ENCODE measurements at places on chromosomes 2 and 18.

DNA sequence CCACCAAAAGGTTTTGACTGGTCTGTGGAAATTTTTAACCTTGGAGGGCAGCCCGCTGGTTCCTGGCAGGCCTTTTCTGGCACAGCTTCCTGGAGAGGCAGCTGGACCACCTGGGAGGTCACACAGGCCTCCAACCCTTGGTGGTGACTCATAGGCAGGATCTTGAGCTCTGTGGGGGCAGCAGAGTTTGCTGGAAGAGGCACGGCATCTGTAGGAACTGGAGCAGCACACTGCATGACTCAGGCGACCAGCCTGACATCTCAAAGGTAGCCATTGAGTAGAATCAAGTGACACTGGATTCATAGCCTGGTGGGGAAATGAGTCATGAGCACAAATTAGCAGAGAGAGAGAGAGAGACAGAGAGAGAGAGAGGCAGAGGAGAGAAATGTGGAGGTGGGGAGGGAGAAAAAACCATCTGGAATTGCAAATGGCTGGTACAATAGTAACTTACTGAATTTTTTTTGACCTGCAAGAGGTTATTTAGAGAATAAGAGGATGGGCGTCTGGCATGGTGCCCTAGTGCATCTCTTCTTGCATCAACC, 57.4 kb downstream of the TRPM8 start:
- DNase-seq, result no peak

DNA sequence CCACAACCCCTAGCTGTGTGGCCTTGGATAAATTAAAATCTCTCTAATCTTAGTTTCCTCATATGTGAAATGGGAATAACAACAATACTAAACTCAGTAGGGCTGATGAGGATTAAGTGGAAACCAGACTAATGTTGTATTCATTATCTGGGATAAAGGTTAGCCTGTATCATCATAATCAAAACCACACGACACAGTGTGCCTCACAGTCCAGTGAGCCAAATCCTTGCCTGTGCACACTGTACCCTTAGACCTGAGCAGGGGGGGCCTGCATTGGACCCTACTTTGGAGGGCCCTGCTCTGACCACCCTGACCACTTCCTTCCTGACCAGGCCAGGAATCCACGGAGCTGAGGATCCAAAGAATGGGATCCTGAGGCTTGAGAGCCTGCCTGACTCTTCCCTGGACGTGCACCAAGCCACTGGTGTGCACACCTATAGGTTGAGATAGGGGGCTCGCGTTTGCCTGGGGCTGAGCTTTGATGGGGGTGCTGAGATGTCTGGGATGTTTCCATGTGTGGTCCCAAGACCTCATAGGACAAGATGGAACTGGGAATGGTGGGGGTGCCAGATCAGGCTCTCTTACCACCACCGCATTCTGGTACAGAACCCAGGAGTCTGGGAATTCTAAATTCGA, 69.7 kb downstream of the TGOLN2 start:
- DNase-seq, result no peak

- DNase-seq, result no peak
Measured at GRCh38 chr2:2269426-2269825, 61.6 kb downstream of the MYT1L start.

DNA sequence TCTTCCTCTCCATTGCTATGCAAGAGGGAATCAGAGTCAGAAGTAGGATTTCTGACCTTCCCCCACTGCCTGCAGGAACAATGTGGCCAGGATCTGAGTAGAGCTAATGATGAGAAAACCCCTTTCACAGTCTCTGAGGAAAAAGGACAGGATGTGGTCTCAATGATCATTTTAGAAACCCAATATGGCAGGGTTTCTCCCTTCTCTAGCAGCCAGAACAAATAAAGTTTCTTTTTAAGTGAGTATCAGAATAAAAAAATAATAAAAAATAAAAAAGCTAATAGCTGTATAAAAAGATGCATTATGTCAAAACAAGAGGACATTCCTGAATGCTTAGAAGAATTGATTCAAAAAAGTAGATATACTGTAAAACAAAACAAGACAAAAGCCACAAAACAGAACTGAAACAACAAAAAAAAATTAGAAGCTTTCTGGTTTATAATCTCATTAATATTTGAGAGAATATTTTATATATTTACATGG, 1124.9 kb upstream of the ZEB2 start:
- no peak for DNase-seq

- DNase-seq, result no peak
Measured at GRCh38 chr2:125512313-125512712, 1143.6 kb upstream of the GYPC start.

DNA sequence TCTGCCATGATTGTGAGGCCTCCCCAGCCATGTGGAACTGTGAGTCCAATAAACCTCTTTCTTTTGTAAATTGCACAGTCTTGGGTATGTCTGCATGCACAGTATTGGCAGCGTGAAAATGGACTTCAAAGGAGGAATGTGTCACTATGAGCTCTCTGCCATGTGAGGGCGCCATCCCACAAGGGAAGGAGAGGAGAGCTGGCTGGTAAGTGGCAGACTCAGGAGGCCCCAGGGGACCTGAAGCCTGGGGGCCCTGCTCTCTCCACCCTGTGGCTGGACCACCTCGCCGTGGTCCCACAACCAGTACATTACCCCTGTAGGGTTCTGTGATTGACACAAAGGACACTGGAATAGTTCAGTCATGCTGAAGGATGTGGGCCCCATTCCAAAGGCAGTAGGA, 122.1 kb downstream of the RPIA start:
- DNase-seq, result no peak

GRCh38 chr2:151395509-151396374, 14.0 kb upstream of the RIF1 start:
- no peak for DNase-seq

GRCh38 chr2:197615016-197615652, 60.3 kb downstream of the RFTN2 start:
- DNase-seq, result no peak

DNA sequence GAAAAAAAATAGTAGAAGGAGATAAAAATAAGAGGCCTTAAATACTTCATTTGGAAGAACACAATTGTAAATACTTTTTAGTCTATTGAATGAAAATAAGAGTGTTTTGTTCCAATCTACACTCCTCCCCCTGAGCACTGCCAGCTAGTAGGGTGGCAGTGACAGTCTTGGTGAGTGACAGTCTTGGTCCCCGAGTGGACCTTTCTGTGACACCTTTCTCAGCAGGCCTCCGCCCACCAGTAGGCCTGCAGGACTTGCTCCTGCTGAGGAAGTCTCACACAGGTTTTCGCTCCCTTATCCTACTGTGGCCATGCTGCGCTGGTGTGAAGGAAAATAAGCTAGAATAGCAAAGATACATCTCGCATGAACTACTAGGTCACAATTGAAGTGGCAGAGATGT, 666.8 kb downstream of the NR4A2 start:
- DNase-seq, result no peak

DNA sequence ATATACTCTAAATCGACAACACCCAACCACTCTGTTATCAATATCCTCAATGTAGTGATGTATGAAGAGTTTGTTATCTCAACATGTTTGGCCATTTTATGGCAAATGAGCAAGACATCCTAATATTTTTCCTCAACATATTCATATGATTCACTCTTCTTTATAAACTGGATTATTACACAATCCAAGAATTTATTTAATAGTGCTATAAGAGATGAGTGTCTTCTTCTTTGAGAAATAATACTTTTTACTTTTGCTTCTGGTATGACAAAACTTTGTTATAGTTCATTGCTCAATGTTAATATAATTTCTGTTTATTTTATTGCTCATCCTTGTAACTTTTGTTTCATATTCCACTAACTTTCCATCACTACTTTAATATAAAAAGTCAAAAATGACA, 44.3 kb downstream of the SCN9A start:
- DNase-seq, result no peak

DNA sequence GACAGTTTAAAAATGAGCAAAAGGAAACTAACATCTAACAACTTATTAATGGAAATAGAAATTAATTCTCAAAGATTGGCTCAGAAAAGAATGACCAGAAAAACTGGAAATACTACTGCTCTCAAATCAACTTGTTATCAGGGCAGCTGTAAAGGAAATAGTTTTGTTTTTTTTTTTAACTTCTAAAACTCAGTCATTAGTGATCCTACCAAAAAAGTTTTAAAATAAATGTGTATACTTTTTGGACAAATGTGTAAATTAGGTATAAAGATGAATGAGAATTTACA, 52.1 kb upstream of the PEX13 start:
- no peak for DNase-seq

- DNase-seq, result no peak
Measured at GRCh38 chr2:208781166-208781565, 374.6 kb downstream of the PTH2R start.

GRCh38 chr18:74381621-74382295, 66.1 kb downstream of the C18orf63 start:
- no peak for DNase-seq

GRCh38 chr2:49812730-49813129, 658.4 kb upstream of the FSHR start:
- no peak for DNase-seq

DNA sequence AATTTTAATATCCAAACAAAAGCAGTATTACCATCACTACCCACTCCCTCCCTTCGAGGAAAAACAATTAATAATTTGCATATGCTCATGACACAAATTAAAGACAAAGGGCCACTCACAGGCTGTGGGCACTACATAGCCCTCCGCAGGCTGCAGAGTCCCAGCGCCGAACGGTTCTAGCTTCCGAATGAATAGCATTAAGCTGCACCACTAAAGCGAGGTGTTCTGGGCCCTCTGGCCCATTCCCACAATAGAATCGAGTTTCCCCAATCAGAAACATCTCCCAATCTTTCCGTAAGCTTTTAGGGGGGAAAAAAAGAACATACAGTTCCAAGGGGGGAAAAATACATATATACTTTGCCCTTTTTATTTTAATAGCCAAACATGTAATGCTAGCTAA, 14.5 kb upstream of the SIX3 start:
- DNase-seq, result no peak

DNA sequence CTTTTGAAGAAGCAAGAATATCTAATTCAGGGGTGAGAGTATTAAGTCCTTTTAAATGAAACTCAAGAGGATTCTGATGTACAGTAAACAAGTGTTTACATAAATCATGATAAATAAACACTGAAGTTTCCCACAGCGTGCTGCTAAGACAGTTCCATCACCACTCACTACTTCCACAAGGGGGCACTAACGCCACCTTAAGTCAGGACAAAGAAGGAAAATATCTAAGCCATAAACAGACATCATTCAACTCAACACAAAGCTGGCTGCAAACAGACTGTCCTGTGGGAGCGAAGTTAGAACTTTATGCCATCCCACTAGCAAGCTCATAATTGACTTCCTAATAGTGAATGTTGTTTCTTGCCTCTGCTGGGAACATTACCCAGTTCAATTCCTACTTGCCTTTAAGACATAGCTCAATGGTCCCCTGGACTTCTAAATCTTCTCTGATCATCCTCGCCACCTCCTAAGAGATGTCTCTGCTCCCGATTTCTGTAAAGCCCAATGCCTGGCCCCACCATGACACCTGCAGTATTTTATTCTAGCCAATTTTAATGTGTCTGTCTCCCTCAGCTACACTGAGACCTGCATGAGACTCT, 36.5 kb downstream of the MRPL44 start:
- peak; percentile 76 for DNase-seq

GRCh38 chr2:128563348-128563687, 244.7 kb upstream of the HS6ST1 start:
- DNase-seq, result peak; percentile 55

GRCh38 chr2:204643326-204643725, 98.1 kb downstream of the PARD3B start:
- DNase-seq, result no peak

DNA sequence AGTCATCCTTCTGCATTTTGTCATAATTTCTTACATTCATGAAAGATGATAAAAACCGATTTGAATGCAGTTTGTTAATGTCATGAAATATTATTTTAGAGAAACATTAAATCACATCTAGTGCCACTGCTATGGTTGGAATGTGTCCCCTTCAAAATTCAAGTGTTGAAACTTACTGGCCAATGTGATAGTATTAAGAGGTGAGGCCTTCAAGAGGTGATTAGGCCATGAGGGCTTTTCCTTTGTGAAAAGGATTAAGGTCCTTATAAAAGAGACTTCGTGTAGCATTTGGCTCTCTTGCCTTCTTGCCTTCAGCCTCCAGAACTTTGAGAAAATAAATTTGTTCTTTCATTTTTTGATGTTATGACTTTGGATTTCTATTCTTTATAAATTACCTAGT, 117.2 kb downstream of the RGPD3 start:
- DNase-seq, result no peak

DNA sequence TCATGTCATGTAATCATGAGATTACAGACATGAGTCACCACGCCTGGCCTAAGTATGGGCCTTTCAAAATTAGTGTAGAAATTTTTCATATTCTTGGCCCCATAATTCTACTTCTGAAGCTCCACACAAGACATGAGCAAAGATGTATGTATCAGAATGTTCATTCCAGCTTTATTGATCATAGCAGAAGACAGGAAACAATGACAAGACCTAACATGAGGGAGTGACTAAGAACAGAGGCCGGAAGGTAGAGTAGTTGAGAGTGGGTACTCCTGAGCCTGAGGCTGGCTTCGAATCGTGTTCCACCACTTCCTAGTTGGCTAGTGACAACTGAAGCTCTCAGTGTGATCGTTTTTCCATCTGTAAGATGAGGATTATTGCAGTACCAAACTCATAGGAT, 89.3 kb downstream of the ARMC9 start:
- DNase-seq, result no peak

GRCh38 chr2:128445523-128445900, 126.8 kb upstream of the HS6ST1 start:
- no peak for DNase-seq
